ENCODE measurements at places on chromosomes 2 and 18. TPM values are rescaled to one million over a fixed set of nuclear protein-coding genes. Genes with fewer than 3 reads are reported as not detected.

The SIX2 gene
- not detected for total RNA-seq

The TMEM247 gene
- not detected for total RNA-seq

The ERICH2 gene
- total RNA-seq, result not detected

The TMEM17 gene
- 0.22 TPM for total RNA-seq

The SETBP1 gene
- total RNA-seq, result 0.18 TPM

The ZNF385B gene
- 4.0 TPM for total RNA-seq
